GF-D8 (cell line): ENCODE measurements at places on chromosomes 1 and 21.
A peak's percentile ranks its signal among the peaks of the same experiment; 100 is the strongest.

GRCh38 chr1:27366411-27367159 is at the start of gene MAP3K6:
Gene MAP3K6, minus strand, starts transcription at chr1:27366961. Its CDS starts 364 bp downstream, at chr1:27366597.
- peak; percentile 7 for DNase-seq

DNA sequence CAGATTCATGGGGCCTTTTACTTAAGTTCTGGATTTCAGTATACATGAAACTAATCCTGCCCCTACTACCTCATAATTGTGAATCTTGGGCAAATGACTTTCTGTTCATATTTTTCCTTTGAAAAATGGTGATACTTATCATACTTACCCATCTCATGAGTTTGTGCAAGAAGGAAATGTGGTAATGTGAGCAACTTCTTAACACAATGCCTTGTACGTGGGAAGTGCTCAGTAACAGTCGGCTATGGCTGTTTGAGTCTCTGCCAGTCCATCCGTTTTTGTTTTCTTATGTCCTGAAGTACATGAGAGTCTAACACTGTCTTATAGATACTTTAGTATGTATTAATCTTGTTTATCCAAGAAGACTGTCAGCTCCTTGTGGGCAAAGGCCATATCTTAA is 86.5 kb downstream of the PATJ start:
- DNase-seq: peak; percentile 77

DNA sequence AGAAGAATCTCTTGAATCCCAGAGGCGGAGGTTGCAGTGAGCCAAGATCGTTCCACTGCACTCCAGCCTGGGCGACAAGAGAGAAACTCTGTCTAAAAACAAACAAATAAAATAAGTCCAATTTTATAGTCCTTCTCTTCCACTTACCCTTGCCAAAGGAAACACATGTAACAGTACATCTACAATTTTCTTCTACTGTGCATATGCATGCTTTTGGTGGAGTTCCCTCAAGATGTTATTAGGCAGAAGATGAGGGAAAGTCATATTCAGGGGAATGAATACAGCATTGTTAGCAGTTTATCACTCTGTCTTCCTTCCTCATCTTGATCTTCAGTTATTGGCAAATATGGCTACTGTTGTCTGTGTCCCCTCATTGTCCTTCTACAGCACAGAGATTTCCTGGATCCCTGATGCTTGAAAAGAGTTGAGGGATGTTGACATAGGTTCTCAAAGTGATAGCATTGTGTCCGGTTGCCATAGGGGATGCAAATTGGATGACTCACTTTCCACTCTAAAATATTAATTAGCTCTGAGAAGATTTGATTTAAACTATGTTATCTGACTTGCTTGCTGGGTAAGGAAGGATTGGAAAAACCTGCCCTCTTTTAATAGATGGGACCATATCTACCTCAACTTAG is 1173.6 kb downstream of the KCNT2 start:
- no peak for DNase-seq

GRCh38 chr1:198079432-198079951 is 77.3 kb upstream of the NEK7 start:
- no peak for DNase-seq

DNA sequence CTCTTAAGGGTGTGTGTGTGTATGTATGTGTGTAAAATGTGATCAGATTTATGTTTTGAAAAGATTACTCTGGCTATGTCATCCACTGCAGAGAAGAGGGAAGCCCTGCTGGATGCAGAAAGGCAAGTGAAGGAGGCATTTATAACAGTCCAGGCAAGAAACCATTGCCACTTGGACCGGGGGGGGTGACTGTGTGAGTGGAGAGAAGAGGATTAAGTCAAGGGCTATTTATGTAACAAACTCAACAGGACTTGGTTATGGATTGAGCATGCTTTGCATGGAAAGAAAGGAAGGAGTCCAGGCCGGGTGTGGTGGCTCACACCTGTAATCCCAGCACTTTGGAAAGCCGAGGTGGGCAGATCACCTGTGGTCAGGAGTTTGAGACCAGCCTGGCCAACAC is 143.0 kb downstream of the URB2 start:
- no peak for DNase-seq

DNA sequence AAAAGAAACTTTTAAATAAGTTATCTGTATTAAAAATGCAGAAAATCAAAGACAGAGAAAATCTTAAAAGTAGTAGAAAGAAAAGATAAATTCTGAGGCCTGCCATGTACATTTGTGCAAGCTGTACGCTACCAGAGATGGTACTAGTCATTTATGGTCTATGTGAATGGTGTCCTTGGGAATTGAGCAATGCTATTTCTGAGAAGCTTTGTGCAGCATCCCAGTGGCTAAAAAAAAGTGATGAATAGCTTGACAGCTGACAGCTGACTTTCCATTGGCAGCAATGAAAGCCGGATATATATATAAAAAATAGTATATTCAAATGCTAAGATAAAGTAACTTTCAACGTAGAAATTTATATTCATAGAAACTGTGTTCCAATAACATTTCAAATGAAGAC is 58.8 kb upstream of the KCTD3 start:
- no peak for DNase-seq

GRCh38 chr1:49045371-49045770 is 268.7 kb upstream of the BEND5 start:
- no peak for DNase-seq

DNA sequence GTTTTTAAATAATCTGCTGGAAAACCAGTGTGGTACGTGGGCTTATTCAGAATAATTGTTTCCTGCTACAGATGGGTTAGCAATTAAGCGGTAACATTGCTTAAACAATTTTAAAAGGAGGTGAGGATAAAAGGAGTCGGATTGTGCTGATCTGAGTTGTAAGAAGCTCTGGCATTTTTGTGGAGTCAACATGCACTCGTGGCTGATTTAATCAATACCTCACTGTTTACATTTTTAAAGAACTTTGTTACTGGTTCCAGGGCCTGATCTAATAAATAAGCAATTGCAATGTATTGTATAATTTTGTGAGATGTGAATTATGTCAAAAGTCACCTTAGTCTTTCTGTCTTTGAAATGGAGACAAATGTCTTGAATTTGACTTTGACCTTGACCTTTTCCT is 474.0 kb downstream of the SETD4 start:
- no peak for DNase-seq

DNA sequence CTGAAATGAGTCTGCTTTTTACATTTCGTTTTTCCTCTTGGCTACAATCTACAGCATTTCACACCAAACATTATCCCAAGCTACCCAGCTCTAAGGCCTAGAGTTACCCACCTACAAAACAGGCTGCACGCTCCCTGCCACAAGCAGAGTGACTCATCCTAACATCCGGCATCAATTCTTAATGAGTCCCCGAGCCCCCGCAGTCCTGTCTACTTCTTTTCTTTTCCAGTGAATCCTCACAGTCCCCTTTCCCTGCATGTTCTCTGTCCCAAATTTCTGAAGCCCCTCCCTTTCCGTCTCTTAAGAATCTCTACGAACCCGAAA is 650 bp downstream of the PCNX2 start:
- no peak for DNase-seq

GRCh38 chr1:114803001-114803400 is 22.5 kb upstream of the SIKE1 start:
- DNase-seq: no peak

DNA sequence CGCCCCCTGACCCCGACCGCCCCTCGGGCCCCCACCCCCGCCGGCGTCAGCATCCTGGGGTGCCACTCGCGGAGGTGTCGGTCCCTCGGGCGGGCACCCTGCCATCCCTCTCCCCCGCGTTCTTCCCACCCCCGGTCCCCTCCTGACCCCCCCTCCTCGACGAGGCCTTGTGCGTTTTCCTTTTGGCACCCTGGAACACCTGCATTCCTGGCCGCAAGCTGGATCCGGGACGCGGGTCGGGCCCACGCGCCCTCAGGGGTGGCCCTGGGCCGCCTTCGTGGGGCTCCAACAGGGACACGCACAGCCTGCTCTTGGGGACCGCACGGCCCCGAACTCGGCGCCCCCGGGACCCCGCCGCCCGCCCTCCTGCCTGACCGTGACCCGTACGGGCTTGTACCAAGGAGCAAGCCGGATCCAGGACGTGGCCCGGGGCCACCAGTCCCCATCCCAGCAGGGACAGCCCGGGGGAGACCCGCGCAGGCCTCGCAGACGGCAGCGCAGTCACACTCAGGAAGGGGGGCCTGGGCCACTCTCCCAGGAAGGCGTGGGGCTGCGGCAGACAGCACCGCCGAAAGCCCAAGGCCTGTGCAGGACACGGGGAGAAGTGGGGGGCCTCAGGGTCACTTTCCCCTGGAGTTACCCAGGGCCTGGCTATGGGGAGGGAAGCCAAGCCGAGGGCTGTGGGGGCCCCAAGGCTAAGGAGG is 579 bp upstream of the SLC19A1 start:
- DNase-seq: no peak

DNA sequence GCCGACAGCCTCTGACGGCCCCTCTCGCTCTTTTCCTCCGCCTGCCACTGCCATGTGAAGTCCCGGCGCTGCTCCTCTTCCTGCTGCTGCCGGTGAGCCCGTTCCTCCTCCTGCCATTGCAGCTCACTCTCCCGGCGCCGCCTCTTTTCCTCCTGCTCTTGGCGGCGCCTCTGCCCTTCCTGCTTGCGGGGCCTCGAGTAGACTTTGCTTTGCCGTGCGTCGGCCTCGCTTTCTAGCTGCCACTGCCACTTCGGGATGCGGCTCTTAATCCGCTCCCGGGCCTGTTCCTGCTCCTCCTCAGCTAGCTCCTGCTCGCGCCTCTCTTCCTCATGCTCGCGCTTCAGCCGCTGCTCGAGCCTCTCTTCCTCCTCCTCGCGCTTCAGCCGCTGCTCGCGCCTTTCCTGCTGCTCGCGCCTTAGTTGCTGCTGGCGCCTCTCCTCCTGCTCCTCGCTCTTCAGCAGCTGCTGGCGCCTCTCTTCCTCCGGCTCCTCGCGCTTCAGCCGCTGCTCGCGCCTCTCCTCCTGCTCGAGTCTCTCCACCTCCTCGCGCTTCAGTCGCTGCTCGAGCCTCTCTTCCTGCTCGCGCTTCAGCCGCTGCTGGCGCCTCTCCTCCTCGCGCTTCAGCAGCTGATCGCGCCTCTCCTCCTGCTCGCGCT is 4.3 kb downstream of the TCHH start:
- peak; percentile 47 for DNase-seq

GRCh38 chr1:203622486-203622885 is 4.1 kb upstream of the ATP2B4 start:
- DNase-seq: no peak
